ENCODE measurements at places on chromosomes 6 and 20.

GRCh38 chr6:93344333-93344835, 75.0 kb downstream of the EPHA7 start:
- no peak for DNase-seq

DNA sequence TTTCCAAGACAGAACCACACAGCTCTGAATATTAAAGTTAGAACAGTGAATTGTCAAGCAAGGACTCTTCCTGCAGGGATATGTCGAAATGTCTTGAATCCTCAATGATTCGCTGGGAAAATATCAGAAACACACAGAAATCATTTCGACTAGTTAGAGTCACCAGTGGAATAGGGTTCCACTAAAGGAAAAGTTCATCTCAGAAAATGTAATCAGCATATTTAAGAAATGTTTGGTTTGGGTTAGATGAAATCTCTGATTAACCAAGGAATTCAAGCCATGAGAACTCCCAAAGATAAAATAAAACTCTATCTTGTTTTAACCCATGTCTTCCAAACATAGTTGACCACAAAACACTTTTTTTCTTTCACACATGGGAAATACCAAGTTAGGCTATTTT, 621.0 kb upstream of the NRSN1 start:
- no peak for DNase-seq

DNA sequence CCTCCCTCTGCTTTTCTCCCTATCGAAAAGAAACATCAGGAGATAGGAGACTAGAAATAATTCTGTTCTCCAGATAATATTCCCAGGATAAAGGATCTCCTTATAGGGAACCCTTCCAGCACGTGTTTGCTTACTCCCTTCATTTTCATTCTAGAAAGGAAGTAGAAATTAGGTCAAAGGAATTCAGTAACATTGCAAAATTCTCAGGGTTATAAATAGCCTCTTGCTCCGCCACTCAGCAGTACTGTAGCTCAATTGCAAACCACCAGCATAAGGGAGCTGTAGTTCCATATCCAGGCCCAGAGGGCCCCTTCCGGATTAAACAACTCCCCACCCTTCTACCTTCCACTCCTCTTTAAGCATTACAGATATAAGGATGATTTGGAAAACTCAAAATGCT, 6.2 kb downstream of the ELMO2 start:
- DNase-seq, result no peak

DNA sequence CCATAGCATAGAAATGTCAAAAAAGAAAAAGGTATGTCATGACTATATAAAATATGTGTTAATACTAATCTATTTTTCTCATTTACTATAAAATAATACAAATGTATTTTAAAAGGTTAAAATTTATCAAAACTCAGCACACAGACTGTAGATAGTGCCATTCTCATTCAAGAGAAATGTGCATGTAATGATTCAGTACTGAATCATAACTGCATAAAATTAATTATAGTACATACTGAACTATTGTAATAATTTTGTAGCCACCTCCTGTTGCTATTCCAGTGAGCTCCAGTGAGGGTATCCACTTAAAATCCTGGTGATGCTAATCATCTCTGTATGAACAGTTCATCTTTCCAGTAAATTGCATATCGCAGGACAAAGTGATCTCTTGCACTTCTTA, 82.8 kb downstream of the HMGCLL1 start:
- DNase-seq, result no peak

GRCh38 chr6:44452725-44453124, 65.2 kb downstream of the CDC5L start:
- DNase-seq, result no peak

DNA sequence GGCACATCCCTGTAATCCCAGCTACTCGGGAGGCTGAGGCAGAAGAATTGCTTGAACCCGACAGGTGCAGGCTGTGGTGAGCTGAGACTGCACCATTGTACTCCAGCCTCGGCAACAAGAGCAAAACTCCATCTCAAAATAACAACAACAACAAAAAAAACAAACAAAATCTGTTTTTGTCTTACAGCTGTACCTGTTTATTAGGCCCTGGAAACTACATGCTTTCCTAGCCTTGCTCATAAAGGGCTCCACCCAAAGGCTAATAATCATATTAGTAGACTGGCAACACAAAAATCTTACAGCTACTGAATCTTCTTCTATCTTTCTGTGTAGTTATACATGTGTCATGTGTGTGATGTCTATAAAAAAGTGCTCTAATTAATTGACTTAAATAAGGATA, 503.9 kb upstream of the EYS start:
- DNase-seq, result no peak

DNA sequence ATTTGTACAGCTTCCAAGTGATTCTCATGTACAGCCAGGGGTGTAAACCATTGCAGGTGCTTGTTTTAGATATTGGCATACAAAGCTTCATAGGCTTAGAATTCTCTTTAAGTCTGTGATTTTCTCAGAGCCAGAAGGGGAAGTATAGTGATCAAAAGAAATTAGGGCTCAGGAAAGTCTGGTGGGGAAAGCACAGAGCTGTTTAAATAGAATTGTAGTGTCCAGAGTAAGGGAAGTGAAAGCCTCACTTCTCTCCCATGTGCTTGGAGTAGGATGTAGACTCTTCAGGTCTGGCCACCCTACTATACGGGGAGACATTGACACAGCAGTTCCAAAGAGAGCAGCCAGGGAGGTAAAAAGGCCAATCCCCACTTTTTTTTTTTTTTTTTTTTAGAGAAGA, 10.4 kb downstream of the GCNT2 start:
- DNase-seq, result no peak

GRCh38 chr6:169231790-169232506, 21.7 kb downstream of the THBS2 start:
- no peak for DNase-seq

DNA sequence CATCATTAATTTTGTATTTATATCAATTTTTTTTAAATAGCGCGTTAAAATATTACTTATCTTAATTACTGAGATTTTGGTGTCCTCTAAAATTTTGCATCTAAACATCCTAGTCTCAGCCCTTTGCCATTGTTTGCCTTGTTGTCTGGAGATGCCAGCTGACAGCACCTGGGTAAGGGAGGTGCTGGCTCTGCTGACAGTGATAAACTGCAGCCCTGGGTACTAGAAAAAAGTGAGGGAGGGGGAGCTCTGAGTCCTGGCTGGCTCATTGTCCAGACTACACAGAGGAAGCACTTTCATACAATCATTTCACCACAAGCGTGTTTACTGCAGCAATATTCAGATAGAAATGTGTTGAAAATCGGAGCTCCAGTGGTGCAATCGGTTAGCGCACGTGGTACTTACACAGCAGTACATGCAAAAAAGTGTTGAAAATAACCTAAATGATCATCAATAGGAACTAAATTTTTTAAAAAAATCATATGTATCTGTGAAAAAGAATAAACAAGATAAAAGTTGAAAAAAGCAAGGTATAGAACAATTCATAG, 18.5 kb upstream of the UBR2 start:
- no peak for DNase-seq

DNA sequence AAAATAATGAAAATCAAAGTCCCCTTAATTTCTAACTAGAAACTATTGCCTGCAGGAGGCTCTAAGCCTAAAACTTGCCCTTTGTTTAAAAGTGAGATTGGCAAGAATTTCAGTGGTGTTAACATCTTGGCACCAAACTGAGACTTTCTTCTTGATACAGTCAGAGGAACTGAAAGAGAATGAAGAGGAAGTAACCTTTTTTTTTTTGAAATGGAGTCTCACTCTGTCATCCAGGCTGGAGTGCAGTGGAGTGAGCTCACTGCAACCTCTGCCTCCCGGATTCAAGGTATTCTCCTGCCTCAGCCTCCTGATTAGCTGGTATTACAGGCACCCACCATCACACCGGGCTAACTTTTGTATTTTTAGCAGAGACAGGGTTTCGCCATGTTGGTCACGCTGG, 3.6 kb downstream of the DOP1A start:
- DNase-seq, result no peak

DNA sequence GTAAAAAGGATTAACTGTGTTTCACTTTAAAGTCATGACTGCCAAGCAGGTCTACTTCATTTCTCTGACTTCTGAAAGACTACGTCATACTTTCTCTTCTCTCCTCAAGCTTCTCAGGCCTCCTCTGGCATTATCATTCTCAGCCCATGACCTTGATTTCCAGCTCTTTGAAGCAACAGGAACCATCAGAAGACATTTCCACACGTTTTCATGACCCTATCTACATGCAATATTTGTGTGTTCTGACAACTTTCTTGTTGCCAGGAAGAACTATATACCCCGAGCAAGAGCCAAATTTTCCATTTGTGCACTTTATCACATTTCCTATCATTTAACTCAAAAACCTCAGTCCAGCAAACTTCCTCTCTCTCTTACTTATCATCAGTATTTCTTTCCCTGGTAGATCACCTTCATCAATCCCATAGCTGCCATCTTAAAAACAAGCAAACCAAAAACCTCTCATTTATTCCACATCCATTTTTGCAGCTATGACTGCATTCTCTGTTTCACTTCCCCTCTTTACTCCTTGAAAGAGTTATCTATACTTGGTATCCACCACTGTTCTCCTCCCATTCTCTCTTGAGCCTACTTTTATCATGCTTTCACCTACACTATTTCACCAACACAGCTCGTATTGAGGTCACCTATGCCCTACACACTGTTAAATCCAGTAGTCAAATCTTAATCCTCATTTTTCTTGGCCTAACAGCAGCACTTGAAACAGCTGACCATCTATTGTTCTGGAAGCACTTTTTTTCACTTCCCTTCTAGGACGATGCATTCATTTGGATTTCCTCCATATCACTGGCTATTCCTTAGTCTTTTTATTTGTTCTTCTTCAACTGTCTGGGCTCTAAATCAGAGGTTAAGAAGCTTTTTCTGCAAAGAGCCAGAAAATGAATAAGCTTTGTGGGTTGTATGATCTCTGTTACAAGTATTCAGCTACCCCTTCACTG, 47.1 kb downstream of the STX7 start:
- no peak for DNase-seq

DNA sequence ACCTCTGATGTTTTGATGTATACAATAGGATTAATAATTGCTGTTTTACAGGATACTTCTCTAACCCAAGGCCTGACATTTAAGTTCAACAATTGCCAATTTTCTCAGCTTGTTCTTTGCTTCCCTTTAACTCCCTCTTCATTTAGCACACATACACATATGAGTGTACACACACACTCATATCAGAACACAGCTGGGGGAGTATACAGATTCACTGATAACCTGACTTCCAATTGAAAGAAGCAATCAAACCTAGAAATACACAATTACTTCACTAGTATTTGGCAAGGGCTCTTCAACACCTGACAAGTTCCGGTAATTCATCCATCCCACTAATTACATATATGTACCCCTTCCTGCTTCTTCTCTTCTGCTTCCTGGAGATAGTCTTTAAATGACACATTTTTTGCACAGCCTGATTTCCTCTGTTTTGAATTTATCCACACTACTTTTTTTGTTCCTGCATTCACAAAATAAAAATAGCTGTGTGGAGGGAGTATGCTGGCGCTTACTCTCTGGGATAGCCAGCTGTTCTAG, 11.2 kb downstream of the UST start:
- DNase-seq, result no peak

DNA sequence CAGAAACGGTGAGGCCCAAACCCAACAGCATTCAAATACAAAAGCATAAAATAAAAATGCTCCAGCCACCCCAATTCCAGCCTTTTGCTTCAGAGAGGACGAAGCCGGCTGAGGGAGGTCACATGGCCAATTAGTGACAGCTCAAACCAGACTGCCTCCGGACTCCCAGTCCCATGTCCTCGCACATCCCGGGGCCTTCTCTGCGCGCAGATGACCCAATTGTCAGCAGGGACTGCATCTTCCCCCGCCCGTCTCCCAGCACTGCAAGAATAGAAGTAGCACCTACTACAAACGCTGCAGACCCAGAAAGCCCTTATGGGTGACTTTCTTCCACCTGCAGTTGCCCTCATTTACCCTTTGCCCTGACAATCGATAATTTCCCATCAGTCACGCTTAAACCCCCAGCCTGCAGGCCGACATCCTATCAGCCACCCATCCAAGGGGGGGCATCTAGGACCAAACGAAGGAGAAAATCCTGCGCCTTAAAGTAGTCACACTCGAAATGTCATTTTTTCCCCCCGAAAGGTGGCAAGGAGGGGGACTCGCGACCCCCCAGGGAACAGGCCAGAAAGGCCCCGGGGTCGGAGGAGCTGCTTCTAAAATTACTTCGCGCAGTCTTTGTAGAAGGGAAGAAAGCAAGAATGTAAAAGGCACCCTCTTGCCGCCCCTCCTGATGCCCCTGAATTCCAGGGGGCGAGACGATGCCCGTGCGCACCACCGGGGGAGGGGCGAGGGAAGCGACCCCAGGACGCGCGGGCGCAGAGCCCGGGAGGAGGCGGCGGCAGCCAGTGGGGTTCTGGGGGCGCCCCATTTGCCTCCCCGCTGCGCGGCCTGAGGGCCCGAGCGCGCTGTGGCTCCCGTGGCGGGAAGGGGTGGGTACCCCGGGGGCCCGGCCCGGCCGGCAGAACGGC, 792 bp downstream of the SLC23A2 start:
- no peak for DNase-seq

GRCh38 chr6:2725999-2726567, 24.6 kb downstream of the MYLK4 start:
- no peak for DNase-seq

DNA sequence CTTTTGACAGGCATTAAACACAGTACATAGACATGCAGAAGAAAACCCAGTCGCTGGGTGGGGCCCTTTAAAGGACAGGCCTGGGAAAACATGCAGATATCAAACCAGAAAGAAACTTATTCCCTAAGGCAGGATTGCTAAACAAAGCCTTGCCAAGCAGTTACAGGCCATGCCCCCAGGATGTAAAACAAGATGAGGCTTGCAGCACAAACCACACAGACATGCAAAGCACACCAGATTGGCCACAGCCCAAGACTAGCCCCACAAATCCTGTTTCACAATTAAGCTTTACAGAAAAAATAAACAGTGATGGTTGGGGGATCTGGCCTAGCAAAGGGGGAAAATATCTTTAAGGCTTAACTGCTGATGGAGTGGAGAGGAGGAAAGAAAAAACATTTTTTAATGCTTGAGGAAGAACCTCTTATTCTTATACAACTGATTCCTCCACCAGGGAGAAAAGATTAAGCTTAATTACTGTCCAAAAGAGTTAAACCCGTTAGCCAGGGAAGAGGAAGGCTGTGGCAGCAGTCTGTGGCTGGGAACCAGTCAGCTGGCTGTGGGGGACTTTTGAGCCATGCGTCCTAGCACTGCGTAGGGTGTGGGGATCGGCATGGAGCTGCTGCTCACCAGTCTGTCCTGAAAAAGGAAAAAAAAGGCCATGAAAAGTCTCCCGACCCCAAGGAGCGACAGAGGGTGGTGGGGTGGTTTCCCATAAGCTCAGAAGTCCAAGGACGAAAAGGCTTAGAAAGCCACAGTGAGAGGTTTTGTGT, 28.4 kb downstream of the COL19A1 start:
- peak; percentile 13 for DNase-seq

- no peak for DNase-seq
Observed at GRCh38 chr6:126156973-126157372, 170.6 kb downstream of the TRMT11 start.
